ENCODE measurements at places on chromosomes 7 and 10.

- no peaks in the 10 kb centered on the region for H3K4me1 ChIP-seq
- no peaks in the 10 kb centered on the region for H3K27me3 ChIP-seq
- no peak overlapping the region for H3K4me3 ChIP-seq
- no peak for DNase-seq
- no peak overlapping the region for H3K27ac ChIP-seq
These were observed 28.7 kb downstream of the PDZD8 start for GRCh38 chr10:117346574-117346973.

GRCh38 chr10:6320320-6321010 lies 117.7 kb downstream of the PFKFB3 start:
- no peak overlapping the region for H3K4me3 ChIP-seq
- H3K27me3 ChIP-seq: no peaks in the 10 kb centered on the region
- no peaks in the 10 kb centered on the region for H3K36me3 ChIP-seq
- no peaks in the 10 kb centered on the region for H3K4me1 ChIP-seq
- no peak overlapping the region for H3K27ac ChIP-seq
- DNase-seq: no peak

- H3K27ac ChIP-seq: no peak overlapping the region
- H3K27me3 ChIP-seq: no peaks in the 10 kb centered on the region
- no peak overlapping the region for H3K4me3 ChIP-seq
- H3K36me3 ChIP-seq: no peaks in the 10 kb centered on the region
These were observed 41.2 kb downstream of the TACR2 start for GRCh38 chr10:69375307-69376151.

DNA sequence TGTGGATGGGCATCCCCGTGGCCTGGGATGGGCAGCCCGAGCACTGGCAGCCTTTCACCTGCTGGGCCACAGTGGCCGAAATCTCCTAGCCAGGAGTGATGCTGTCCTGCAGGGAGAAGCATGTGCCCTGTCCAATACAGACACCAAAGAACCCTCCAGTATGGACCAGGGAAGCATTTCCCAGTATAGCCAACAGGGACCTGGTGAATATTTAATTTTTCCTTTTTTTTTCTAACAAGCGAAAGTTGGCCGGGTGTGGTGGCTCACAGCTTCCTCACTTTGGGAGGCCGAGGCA lies 11.0 kb downstream of the IMPDH1 start:
- no peaks in the 10 kb centered on the region for H3K36me3 ChIP-seq
- H3K27ac ChIP-seq: no peak overlapping the region
- no peaks in the 10 kb centered on the region for H3K4me1 ChIP-seq
- H3K27me3 ChIP-seq: no peaks in the 10 kb centered on the region
- H3K4me3 ChIP-seq: no peak overlapping the region
- DNase-seq: no peak

DNA sequence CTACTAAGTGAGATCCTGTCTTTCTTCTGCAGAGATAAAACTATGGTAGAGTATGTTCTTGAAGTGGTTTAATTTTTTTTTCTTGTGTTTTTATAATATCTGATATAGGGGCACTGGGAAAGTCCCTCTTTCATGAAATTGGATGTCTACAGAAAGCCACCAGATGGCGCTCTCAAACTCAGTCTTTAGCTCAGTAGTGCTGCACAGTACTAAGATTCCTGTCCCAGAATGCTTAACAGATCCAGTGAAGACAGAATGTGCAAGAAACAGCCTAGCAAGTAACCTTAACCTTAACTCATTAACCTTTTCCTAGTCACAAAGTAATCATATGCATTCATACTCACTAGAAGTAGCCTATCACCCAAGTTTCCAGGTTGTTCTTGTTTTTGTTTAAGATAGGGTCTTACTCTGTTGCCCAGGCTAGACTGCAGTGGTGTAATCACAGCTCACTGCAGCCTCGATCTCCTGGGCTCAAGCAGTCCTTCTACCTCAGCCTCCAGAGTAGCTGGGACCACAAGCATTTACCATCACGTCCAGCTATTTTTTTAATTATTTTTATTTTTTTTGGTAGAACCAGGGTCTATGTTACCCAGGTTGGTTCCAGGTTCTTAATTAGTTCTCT lies 56.7 kb downstream of the IDE start:
- H3K27ac ChIP-seq: no peak overlapping the region
- peaks cover 1% of the 10 kb centered on the region for H3K36me3 ChIP-seq

GRCh38 chr7:157096286-157097055 lies 42.3 kb upstream of the UBE3C start:
- H3K27me3 ChIP-seq: no peaks in the 10 kb centered on the region
- no peak for DNase-seq
- H3K36me3 ChIP-seq: no peaks in the 10 kb centered on the region
- H3K4me1 ChIP-seq: no peaks in the 10 kb centered on the region
- H3K27ac ChIP-seq: no peak overlapping the region

GRCh38 chr10:130015075-130015695 lies 51.1 kb upstream of the EBF3 start:
- H3K4me1 ChIP-seq: no peaks in the 10 kb centered on the region
- no peaks in the 10 kb centered on the region for H3K36me3 ChIP-seq
- no peak for DNase-seq

DNA sequence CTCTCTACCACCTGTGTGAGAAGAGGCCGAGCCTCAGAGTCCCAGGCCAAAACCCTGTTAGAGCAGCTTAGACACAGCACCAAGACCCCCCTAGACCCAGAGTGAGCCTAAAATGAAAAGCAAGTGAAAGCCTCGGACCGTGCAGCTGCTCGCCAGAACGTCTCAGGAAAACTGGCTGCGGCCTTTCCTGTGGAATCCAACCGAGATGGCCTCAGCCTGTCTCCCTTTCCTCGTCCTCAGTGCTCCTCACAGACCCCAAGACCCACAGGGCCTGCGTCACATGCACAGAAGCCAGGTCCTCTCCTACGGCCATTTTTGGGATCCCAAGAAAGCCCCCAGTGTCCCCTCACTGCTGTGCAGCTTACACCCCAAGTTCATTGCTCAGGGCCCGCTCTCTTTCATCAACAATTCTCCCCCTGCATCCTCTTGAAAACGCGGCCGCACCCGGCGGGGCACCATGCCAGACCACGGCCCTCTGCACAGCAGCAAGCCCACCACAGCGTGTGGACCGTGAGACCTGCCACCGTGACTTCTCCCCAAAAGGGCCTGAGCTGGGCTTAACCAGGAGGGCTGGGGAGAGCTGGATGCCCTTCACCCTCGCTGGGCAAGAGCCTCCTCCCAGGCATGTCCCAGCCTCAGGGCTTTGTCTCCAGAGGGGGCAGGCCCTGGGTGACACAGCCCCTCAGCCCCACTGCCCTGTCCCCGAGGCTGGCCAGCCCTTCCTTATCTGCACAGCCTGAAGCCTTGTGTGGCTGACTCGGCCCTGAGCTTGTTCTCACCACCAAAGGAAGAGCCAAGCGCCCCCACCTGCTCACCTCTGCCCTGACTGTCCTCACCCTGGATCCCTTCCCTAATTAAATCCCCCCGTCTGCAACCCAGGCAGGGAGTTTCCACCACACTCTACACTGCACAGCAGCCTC lies 142.9 kb downstream of the PTPRN2 start:
- DNase-seq: no peak
- H3K36me3 ChIP-seq: no peaks in the 10 kb centered on the region
- no peak overlapping the region for H3K27ac ChIP-seq
- H3K27me3 ChIP-seq: no peaks in the 10 kb centered on the region
- H3K4me3 ChIP-seq: no peak overlapping the region

DNA sequence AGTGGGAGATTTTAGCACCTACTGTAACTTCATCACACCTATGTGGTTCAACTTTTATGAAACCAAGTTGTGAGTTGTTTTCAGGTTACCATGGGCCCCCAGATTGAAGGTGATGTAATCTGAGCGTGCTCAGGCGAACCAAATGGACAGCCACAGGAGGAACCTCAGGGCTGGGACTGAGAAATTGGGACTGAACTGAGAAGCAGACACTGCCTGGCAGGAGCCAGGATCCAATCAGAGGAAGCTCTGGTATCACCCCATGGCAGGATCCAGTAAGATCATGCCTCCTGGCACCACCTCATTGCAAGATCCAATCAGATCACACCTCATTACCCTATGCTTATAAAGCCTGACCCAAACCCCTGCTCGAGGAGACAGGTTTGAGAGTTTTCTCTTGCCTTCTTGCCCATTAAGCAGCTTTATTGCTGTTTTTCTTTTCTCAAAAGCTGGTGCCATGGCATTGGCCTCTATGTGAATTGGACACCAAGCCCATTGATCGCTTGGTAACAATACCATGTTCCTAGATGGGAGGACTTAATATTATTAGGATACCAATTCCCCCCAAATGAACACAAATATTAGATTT lies 43.2 kb upstream of the GDF10 start:
- no peak overlapping the region for H3K27ac ChIP-seq
- no peak for DNase-seq
- no peaks in the 10 kb centered on the region for H3K4me1 ChIP-seq
- no peak overlapping the region for H3K4me3 ChIP-seq
- H3K36me3 ChIP-seq: no peaks in the 10 kb centered on the region

- DNase-seq: peak; percentile 57
- no peaks in the 10 kb centered on the region for H3K4me1 ChIP-seq
- H3K36me3 ChIP-seq: no peaks in the 10 kb centered on the region
- H3K4me3 ChIP-seq: no peak overlapping the region
- no peak overlapping the region for H3K27ac ChIP-seq
These were observed 31.2 kb upstream of the EN2 start for GRCh38 chr7:155426543-155427410.

- no peaks in the 10 kb centered on the region for H3K4me1 ChIP-seq
- H3K27ac ChIP-seq: peak overlapping the region; percentile 90
- no peaks in the 10 kb centered on the region for H3K27me3 ChIP-seq
- DNase-seq: no peak
These were observed 536 bp upstream of the POM121 start for GRCh38 chr7:72924386-72924732.

DNA sequence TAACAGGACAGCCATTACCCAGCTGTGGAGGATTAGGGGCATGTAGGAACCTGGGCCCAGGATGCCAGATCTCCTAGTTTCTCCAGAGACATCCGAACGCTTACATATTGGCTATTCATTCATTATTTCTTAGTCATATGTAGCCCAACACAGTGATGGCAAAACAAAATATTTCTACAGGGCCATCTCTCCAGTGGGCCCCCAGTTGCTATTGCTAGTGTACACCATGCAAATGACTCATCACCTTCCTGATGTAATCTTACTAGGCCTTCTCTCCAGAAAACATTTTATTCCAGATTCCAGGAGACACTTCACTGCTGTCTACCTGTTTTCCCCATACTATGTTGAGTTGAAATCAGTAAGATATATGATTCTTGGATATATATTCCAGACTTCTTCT lies 201.7 kb downstream of the PLXDC2 start:
- no peaks in the 10 kb centered on the region for H3K36me3 ChIP-seq
- no peak for DNase-seq
- no peak overlapping the region for H3K27ac ChIP-seq
- no peaks in the 10 kb centered on the region for H3K27me3 ChIP-seq
- H3K4me1 ChIP-seq: peaks cover 10% of the 10 kb centered on the region
- H3K4me3 ChIP-seq: no peak overlapping the region

DNA sequence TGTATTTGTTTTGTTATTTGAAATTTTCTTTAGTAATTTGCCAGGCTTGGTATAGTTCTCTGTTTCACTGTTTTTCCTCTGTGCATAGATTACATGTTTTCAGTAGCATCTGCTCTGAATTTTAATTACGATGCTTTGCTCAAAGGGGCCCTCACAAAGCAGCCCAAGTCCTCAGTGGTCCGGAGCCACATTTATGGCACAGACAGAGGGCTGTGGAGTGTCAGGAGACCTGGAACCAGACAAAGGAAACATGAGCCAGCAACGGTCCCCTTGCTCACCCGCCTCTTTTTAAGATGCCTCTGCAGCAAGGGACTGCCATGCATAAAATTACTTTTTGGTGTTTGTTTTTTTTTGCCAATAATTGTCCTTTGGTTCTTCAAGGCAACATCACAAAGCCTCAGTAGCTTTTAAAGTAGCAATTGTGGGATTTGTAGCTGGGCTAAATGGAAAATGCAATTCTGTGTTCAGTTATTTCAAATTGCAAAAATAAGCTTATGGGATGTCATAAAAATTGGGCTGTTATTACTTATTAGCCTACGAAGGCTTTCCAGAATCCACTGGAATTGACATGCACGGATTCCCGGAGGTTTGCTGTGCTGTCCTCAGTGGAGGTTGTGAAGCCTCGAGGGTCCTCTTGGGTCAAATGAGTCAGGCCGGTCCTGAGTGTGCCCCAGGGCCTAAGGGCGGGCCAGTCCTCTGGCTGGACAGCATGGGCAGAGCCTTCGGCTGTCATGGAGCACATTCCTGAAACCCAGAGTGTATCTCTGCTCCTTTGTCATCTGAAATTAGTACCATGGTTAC lies 422.8 kb downstream of the GLRX3 start:
- H3K4me3 ChIP-seq: no peak overlapping the region
- no peak for DNase-seq
- H3K36me3 ChIP-seq: no peaks in the 10 kb centered on the region
- no peaks in the 10 kb centered on the region for H3K27me3 ChIP-seq
- H3K4me1 ChIP-seq: no peaks in the 10 kb centered on the region

- peak; percentile 24 for DNase-seq
- H3K4me3 ChIP-seq: no peak overlapping the region
- no peaks in the 10 kb centered on the region for H3K27me3 ChIP-seq
- no peaks in the 10 kb centered on the region for H3K36me3 ChIP-seq
- H3K4me1 ChIP-seq: no peaks in the 10 kb centered on the region
These were observed 31.1 kb upstream of the CRHR2 start for GRCh38 chr7:30713392-30713791.

- no peak for DNase-seq
- H3K27ac ChIP-seq: no peak overlapping the region
- H3K27me3 ChIP-seq: no peaks in the 10 kb centered on the region
- H3K4me3 ChIP-seq: no peak overlapping the region
- no peaks in the 10 kb centered on the region for H3K4me1 ChIP-seq
These were observed 165.8 kb downstream of the KLF6 start for GRCh38 chr10:3619241-3619640.

DNA sequence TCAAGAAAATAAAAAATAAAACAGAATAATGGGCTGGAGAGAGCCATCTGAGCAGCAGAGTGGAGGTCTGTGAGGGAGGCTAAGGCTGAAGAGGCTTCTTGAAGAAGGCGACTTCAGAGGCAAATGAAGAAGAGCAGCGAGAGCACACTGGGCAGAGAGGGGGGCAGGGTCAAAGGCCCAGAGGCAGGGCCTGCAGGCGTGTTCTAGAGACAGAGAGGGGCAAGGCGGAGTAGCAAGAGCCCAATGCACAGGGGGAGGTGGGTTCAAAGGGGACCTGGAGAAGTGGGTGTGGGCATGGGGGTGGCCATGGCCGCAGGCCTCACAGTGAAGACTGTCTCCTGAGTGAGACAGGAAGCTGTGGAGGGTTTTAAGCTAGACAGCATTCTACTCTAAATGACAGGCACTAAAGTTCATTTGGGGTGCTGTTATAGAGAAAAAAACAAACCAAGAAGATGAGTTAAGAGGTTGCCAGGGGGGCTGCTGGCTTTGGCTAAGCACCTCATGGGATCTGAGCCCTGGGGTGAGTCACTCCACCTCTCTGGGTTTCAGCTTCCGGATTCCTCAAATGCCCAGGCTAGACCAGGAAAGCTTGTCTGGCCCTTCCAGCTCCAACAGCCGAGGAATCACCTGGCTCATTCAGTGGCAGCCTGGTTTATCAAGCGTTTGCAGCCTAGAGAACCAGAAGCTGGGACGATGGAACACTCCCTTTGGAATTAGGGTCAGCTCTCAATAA lies 81.7 kb downstream of the DLG5 start:
- H3K27me3 ChIP-seq: no peaks in the 10 kb centered on the region
- H3K36me3 ChIP-seq: peaks cover 6% of the 10 kb centered on the region
- no peak overlapping the region for H3K4me3 ChIP-seq
- H3K4me1 ChIP-seq: no peaks in the 10 kb centered on the region

- no peaks in the 10 kb centered on the region for H3K27me3 ChIP-seq
- H3K27ac ChIP-seq: no peak overlapping the region
- no peak overlapping the region for H3K4me3 ChIP-seq
- H3K4me1 ChIP-seq: no peaks in the 10 kb centered on the region
- H3K36me3 ChIP-seq: no peaks in the 10 kb centered on the region
These were observed 326.5 kb downstream of the GATA3 start for GRCh38 chr10:8380833-8381496.

Measured in aorta (tissue), 5 donors.